Heart right ventricle (tissue), 16 donors: ENCODE measurements at places on chromosomes 2 and 18. TPM values are rescaled to one million over a fixed set of nuclear protein-coding genes. Genes with fewer than 3 reads are reported as not detected.

G6PC2 gene
- total RNA-seq, result not detected

DOK6 gene
- 7.9 TPM for total RNA-seq

CNGA3 gene
- total RNA-seq, result not detected

BCL2L11 gene
- 7.6 TPM for total RNA-seq

SMCHD1 gene
- total RNA-seq, result 35.2 TPM

CXCR1 gene
- total RNA-seq, result 0.52 TPM

MAP2 gene
- total RNA-seq, result 4.5 TPM

IL36B gene
- total RNA-seq, result not detected

FOXD4L1 gene
- not detected for total RNA-seq
